H1 (cell line): ENCODE measurements at places on chromosomes 5 and 9. TPM values are rescaled to one million over a fixed set of nuclear protein-coding genes. Genes with fewer than 3 reads are reported as not detected.

Gene F2RL2
- 0.03 and 0.13 TPM in 2 replicates for polyA plus RNA-seq

GRCh38 chr5:76571559-76571958 is 51.6 kb downstream of the F2RL2 start:
- DNase-seq, result no peak

Gene CATSPER3
- polyA plus RNA-seq, result 0.60 and 0.62 TPM in 2 replicates

Gene PCDHB4
- 1.3 and 2.0 TPM in 2 replicates for polyA plus RNA-seq

DNA sequence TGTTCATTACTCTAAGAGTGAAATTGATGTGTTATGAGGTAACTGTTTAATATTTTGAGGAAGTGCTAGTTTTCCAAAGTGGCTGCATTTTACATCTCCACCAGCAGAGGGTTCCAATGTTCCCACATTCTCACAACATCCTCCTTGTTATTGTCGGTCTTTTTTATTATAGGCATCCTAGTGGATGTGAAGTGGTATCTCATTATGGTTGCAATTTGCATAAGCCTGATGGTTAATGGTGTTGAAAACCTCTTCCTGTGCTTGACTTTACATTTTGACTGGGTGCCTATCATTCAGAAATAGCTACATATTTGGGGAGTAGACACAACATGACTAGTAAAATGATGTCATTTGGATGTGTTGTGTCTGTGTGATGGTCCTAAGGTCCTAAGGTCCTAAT is 143.6 kb downstream of the MRPS30 start:
- DNase-seq, result no peak
